ENCODE measurements at places on chromosomes 1 and 21.
A peak's percentile ranks its signal among the peaks of the same experiment; 100 is the strongest.

GRCh38 chr1:153945131-153945794 is 1.3 kb downstream of the DENND4B start:
- peak; percentile 63 for DNase-seq

- DNase-seq: no peak
Measured at GRCh38 chr1:84430546-84430945, 32.3 kb downstream of the DNASE2B start.

GRCh38 chr21:45873866-45874265 is 107.7 kb upstream of the COL6A1 start:
- no peak for DNase-seq

DNA sequence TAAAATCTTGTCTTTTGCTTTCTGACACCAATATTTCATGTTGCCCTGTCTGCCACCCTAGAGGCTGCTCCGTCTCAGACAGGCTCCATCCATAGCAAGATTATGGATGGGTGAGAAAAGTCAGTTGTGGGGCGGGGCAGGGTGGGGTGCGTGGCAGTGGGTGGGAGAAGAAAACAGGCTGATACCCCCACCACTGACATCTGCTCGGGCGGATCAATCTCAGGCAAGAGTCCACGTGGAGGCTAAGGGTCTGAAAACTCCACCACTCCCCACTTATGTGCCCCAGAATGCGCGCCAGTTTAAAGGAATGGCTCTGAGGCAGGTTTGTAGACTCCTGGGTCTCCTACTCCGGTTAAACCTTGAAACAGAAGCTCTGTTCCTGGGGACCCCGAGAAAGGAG is 101.5 kb downstream of the HLCS start:
- DNase-seq: no peak

DNA sequence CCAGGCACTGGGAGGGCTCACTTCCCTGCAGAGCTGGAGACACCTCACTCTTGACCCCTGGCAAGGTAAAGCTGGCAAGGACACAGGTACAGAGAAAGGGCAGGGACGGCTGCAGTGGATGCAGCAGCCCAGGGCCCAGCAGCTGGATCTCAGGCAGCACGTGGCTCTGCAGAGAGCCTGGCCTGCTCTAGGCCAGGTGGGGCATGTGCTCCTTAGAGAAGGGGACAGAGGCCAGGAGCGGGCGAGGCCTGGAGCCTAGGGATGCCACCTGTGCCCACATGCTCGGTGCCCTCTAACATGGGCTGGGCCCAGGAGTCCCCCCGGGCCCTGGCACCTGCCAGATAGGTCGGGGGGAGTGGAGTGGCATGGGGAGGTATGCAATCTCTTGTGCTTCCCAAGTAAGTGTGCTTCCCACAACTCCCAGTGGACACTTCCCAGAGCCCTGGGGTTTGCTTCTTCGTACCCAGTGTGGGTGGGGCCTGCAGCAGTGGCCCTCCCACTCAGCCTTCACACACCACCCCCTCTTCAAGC is 30.0 kb downstream of the WNT3A start:
- DNase-seq: no peak

GRCh38 chr1:174189428-174190062 is 30.2 kb downstream of the RABGAP1L start:
- no peak for DNase-seq

GRCh38 chr1:57336793-57337192 is 87.1 kb downstream of the DAB1 start:
- no peak for DNase-seq

- DNase-seq: no peak
Measured at GRCh38 chr1:24003331-24003972, 23.3 kb upstream of the SRSF10 start.

DNA sequence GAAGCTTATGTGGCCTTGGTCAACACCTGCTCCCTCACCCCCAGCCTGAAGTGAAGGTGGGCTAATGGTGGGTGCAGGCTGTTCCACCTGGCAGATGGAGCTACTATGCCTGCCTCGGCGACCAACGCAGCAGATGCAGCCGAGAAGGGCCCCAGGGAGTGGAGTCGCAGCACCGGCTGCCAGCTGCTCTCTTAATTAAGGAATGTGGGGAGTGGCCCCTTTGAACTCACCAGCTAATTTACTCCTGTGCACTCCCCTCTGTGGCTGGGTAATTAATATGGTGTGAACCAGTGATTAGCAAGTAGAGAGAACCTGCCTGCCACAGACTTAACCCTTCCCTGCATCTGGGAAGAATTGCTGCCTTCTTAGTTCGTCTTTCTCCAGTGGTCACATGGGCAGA is 3.3 kb upstream of the SLAMF8 start:
- no peak for DNase-seq

- DNase-seq: peak; percentile 98
Measured at GRCh38 chr1:109099938-109100773, 9.6 kb downstream of the TMEM167B start.

DNA sequence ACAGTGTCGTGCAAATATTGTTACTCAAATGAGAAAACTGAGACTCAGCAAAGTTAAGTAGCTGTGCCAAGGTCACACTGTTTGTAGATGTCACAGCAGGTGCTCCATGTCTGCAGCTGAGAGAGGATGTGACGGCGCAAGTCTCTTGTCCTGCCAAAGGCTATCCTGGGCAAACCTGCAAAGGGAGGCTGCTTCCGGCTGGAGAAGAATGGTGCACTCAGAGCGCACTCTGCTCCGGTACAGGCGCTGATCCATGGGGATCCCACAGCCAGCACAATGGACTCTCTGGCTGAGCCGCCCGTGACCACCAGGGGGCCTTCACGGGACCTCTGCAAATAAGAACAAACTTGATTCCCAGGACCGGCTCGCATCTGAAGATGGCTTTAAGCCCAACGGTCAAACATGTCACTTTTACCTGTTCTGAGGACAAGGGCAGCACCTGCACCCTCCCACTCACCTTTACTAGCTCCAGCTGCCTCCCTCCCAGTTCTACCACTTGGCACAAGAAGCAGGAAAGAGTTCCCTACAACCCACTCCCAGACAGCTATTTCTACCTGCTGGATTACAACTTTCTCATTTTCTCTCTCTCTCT is 21.9 kb downstream of the RD3 start:
- DNase-seq: peak; percentile 54

GRCh38 chr1:151799179-151800022 is 5.8 kb downstream of the LINGO4 start:
- no peak for DNase-seq

- no peak for DNase-seq
Measured at GRCh38 chr1:18211764-18212163, 104.2 kb downstream of the IGSF21 start.

DNA sequence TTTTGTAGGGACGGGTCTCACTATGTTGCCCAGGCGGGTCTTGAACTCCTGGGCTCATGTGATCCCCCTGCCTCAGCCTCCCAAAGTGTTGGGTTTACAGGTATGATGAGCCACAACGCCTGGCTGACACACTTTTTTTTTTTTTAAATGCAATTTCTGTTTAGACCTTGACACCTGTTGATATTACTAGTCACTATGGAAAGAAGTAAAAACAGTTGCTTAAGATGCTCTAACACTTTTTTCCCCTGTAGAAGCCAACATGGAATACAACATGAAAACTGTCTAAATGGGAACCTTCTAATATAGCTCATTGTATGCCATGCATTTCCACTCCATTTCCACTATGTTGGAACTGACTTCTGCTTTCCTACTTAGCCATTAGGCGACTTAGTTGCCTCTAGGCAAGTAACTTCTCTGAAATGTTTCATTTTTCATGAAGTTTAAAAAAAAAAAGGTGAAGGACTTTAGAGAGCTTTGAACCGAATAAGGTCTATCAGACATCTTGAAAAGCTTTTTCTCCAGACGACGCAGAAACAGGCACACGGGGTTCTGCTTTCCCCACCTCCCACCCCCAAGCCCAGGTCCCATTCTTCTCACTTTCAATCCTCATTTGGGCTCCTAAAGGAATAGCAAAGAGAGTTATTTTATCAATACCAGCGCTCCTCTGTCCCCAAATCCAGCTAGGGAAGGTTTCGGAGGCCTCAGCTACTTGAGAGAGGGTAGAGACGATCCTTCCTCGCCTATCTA is 648 bp upstream of the DR1 start:
- peak; percentile 69 for DNase-seq

GRCh38 chr1:200306944-200307754 is 102.7 kb downstream of the ZNF281 start:
- DNase-seq: peak; percentile 57

- DNase-seq: peak; percentile 83
Measured at GRCh38 chr21:29320031-29320430, 21.3 kb downstream of the BACH1 start.

DNA sequence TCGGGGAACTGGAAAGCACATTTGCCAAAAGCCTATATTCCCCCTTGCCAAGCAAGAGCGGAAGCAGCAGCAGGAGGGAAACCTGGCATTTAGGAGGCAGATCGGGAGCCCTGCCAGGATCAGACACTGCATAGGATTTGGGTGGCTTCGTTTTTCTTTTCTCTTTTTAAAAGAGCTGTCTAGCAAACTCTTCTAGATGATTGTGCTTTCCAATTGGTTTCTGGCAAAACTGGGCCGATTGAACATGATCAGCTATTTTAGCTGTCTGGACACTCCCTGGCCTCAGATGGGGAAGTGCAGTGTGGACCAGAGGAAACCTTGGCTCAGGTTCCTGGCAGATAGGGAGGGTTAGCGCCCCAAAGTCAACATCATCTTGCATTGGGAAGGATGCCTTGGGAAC is 414.0 kb upstream of the KAZN start:
- DNase-seq: no peak

DNA sequence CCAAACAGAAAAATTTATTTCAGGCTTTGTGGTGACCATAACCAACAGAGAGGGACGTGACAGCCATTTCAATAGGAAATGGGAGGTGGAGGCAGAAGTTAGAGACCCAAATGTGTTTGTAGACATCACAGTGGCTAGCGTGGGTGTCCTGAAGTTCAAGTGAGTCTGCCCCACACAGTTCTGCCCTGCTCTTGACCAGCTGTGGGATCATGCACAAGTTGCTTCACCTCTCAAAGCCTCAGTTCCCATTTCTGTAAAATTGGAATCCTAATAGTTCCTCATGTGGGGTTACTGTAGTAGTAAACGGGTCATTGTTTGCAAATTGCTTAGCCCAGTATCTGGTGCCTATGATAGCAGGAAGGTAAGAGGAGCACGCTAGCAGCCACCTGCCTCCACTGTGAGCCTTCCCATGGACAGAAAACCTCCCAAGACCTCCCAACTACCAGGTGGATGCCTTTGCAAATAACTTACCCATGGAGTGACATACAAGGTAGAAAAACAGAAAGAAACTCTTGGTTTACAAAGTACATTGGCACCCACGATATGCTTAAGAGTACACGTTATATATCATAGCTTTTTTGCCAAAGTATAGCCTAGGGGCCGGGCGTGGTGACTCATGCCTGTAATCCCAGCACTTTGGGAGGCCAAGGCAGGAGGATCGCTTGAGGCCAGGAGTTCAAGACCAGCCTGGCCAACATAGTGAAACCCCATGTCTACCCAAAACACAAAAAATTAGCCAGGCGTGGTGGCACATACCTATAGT is 29.1 kb downstream of the FHAD1 start:
- DNase-seq: no peak

GRCh38 chr1:152442301-152442700 is 28.2 kb upstream of the CRNN start:
- no peak for DNase-seq

DNA sequence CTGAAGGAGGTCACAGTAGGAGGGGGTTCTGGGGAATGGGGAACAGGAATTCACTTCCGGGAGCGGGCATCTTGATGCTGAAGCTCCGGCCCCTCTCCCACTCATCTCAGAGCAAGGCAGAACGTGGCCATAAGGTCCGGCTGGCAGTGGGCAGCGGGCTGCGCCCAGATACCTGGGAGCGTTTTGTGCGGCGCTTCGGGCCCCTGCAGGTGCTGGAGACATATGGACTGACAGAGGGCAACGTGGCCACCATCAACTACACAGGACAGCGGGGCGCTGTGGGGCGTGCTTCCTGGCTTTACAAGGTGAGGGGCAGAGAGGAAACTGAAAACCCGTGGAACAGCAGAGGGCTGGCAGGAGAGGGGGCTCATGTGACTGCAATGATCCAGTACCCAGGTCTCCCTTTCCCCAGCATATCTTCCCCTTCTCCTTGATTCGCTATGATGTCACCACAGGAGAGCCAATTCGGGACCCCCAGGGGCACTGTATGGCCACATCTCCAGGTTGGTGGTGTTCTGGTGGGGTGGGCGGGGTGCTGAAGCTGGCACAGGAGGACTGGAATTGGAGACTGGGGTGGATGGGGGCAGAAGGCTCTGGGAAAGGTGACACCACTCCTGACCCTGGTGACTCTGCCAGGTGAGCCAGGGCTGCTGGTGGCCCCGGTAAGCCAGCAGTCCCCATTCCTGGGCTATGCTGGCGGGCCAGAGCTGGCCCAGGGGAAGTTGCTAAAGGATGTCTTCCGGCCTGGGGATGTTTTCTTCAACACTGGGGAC is 3.0 kb downstream of the SLC27A3 start:
- no peak for DNase-seq

DNA sequence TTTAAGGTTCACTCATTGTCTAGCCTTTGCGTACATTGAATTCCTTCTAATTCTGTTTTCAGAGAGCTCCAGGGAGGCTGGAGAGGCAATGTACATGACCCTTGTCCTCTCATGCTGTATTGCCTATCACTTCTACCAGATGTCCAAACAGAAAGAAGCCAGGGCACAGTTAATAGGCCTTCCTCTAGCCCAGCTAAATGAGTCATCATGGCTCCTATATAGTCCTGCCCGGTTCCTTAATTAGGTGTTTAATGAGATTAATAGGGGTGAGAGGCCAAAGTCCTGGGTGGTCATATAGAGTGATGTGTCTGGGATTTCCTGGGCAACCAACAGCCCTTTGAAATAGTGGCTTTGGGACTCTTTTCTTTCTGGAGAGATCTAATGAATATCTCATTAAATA is 76.3 kb downstream of the ZSCAN20 start:
- DNase-seq: no peak

DNA sequence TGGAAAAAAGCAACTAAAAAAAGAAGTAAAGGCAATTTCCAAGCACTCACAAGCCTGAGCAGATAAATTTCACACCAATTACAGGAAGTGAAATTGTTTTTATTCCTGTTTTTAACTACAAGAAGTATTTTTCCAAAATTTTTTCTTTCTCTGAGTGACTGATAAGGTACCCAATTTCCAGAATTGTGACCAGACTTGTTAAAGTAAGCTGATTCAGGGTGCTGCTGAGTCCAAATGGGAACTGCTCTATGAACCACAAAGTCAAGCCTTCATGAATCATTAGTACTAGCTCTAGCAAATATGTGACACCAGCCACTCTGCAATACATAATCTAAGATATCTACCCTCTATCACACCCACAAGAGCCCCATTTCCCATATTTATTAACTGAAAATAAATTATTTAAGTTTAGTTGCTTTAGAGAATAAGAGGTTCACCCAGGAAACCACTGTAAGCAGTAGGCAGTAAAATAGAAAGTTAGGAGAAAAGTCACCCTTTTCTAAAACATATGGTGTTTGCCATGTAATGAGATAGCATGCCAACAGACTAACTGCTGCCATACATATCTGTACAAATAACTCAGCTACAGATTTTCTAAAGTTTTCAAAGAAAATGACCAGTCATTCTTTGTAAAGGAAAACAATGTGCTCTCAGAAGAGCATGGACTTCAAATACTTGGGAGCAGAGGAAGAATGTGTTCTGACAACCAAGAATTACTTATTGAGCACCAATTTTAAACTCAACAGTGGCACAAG is 43.1 kb upstream of the TNFSF18 start:
- DNase-seq: no peak

Measured in hematopoietic multipotent progenitor cell treated with erythropoietin and hydrocortisone succinate and interleukin-3 and kit ligand, for 8 days (in vitro differentiated cells).